Osteoblast (primary cell): ENCODE measurements at places on chromosomes 1 and 21. TPM values are rescaled to one million over a fixed set of nuclear protein-coding genes. Genes with fewer than 3 reads are reported as not detected.

DNA sequence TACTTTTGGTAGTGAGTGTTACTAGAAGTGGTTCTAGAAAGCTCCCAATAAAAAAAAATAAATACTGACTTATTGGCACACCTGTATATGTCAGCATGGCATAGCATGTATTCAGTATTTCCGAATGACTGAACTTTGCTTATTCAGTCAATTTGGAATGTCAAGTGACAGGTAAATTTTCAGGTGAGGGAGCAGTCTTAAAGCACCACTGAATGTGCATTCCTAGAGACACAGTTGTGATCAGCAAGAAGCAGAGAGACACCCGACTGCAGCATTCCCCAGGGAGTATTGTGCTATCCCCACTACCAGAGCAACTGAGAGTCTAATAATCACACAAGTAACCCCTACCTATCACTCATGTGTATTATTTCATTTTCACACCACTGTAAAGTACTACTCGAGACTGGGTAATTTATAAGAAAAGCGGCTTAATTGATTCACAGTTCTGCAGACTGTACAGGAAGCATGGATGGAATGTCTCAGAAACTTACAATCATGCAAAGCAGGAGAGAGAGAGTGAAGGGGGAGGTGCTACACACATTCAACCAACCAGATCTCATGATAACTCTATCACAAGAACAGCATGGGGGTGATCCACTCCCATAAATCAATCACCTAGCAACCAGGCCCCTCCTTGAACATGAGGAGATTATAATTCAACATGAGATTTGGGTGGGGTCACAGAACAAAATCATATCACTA lies 201.5 kb downstream of the TBX15 start:
- DNase-seq: no peak

- DNase-seq: no peak
Observed at GRCh38 chr21:32082466-32082865, 196.4 kb downstream of the MIS18A start.

GRCh38 chr1:10286244-10286643 lies 75.9 kb downstream of the KIF1B start:
- peak; percentile 49 for DNase-seq

DNA sequence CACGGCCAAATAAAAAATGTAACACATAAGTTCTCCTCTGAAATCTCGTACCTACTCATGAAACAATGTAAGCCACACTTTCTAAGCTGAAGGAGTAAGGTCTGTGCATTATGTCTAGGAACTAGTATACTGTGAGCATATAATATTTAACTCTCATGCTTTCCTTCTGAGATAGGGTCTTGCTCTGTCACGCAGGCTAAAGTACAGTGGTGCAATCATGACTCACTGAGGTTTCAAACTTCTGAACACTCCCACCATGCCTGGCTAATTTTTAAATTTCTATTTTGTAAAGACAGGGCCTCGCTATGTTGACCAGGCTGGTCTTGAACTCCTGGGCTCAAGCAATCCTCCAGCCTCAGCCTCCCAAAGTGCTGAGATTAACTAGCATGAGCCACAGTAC lies 71.3 kb downstream of the AHCTF1 start:
- DNase-seq: no peak

- peak; percentile 87 for DNase-seq
Observed at GRCh38 chr1:236904892-236905741, 99.1 kb downstream of the MT1HL1 start.

DNA sequence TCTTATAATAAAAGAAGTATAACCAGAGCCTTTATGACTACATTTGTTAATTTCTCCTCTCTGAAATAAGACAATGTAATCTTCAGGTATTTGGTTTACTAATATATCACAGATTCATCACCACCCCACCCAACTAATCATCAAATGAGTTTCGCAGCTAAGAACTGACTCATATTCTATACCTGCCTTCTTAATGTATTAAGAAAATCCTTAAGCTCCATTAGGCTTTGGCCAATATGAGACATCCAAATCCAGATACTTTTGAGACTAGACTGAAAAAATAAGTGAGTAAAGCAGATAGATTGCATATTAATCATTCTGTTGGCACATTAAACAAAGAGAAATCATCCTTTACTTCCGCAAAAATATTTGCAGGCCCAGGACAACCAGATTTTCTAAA lies 18.7 kb upstream of the FMO2 start:
- DNase-seq: no peak

DNA sequence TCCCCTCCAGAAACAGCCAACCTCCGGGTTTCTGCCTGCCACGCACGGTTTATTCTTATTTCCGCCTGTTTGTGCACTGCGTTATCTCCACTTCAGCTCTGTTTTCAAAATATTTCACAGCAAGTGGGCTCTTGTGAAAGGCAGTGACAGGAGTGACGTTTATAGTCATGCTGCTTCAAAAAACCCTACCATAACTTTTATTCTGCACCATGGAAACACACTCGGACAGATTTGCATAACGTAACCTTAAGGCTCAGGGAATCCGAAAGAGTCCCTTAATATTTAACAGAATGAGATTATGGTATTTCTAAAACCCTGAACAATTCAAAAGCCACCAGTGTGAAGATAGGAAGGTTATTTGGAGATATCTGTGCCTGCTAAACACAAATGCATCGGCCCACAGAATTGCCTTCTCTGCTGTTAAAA lies 782 bp upstream of the SDE2 start:
- peak; percentile 82 for DNase-seq

GRCh38 chr1:156012051-156012817 lies 8.5 kb downstream of the SSR2 start:
- DNase-seq: peak; percentile 73

GRCh38 chr1:234702342-234703000 lies 92.5 kb upstream of the IRF2BP2 start:
- DNase-seq: peak; percentile 78

GRCh38 chr21:18529254-18529653 lies 125.7 kb upstream of the TMPRSS15 start:
- DNase-seq: no peak

- peak; percentile 8 for DNase-seq
Observed at GRCh38 chr1:116433275-116434257, 60.5 kb downstream of the ATP1A1 start.

- DNase-seq: no peak
Observed at GRCh38 chr1:172544481-172545104, 11.6 kb downstream of the SUCO start.

DNA sequence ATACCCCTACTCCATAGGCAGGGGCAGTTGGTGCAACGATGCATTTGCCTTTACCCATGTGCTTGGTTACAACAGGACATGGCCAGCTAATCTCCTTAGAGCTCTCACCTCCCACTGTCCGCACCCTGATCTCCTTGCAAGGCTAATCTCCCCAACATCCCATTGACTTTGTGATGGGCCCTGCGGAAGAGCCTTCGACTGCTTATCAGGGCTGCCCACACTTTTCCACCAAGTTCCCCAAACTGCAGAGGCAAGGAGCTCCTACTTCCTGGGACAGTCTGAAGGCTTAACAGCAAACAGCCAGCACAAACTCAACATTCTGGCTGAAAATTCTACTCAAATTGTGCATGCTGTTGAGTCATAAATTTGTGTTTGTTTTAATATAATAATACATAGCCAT lies 36.0 kb downstream of the C1orf94 start:
- DNase-seq: no peak

DNA sequence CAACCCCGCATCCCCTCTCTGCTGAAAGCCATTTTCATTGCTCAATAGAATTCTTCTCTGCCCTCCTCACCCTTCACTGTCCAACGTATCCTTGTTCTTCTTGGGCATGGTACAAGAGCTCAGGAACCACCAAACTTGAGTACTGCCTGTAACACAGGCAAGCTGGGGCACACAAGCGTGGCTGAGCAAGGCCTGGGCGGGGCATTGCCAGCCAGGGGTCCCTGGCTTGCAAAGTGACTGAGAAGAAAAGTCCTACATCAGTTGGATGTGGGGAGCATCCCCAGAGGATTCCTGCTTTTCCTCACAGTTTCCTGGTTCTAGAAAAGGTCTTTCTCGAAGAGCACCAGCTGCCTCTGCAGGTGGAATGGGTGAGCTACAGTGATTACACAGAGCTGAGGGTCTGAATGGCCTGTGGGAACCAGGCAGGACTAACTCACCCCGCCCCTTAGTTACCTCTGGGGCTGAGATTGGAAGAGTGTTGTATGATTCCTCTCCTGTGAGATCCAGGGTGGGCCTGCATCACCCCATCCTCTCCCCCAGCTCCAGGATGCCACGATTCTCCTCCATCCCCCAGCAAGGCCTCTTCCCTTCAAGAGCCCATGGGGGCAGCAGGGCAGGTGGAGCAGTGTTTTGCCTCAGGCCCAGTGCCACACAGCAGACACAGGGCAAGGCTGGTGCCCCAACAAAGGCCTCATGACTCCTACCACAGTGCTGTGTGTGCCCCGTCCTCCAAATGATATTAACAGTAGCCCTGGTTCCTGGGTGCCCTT lies 121.9 kb downstream of the MATN1 start:
- DNase-seq: no peak

DNA sequence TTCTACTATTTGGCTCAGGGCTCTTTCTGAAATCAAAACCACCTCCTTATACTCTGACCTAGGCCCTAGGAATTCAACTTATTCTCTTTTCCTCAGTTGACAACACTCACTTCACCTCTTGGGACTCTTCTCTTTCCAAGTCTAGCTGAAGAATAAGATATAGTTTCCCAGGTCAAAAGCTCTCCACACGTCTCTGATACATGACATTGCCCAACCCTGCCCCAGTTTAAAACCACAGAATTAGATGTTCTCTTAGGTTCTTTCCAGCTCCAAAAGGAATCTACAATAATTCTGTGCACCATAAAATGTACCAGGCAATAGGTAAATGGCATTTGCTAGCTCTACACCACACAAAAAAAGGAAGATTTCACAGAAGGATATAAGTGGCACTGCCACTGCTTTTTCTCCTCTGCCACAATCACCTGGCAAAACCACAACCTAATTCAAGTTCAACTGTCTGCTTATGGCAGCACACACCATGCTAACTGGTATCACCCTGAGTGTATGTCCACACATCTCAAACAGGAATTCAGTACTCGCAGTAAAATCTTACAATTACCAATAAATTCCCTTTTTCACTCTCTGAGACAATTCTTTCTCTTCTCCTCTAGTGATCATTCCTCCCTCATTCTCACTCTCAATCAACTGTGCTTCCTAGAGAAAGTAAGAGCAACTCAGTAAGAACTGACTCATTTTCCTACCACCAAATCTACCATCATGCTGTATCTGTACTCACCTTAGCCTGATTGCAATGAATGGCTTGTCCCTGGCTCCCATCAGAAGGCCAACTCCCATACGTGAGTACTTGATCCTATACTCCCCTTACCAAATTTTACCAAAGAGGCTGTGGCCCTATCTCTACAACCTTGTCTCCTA lies 27.3 kb downstream of the ZBTB8OS start:
- peak; percentile 76 for DNase-seq

DNA sequence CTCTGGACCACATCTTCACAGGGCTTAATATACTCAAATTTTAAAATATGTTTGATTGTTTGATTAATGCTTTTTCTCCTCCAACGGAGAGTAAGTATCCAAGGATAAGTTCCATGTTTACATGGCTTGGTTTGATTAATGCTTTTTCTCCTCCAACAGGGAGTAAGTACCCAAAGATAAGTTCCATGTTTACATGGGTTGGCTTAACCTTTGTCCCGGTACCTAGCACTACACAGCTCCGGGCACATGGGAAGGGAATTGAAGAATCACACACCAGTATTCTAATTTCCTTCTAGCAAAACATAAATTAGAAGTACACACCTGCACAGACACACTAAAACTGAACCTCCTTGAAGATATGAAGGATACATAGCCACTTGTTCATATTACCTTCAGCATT lies 77.5 kb downstream of the ARID4B start:
- no peak for DNase-seq

GRCh38 chr1:156194300-156194652 lies 372 bp downstream of the SLC25A44 start:
- peak; percentile 91 for DNase-seq

- DNase-seq: no peak
Observed at GRCh38 chr21:43943512-43944077, 68.5 kb upstream of the TRAPPC10 start.

DNA sequence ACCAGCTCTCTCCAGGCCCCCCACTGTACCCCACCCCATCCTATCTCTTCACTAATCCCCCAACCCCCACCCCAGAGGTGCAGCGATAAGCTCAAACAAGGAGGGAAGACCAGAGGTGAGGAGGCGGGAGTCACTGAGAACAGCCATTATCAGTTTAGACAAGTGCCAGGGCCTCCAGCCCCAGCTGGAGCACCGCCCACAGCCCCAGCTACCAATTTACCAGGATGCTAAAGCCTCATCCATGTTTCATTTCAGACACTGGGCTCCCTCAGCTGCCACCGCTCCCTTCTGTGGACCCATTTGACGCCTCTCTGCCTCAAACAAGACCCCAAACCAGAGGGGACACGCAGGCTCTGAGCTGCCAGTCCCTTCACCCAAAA lies 80.6 kb downstream of the DISP3 start:
- DNase-seq: no peak

- no peak for DNase-seq
Observed at GRCh38 chr1:244409701-244410100, 42.0 kb downstream of the ADSS2 start.

Gene LMOD1
- 17.1 and 21.7 TPM in 2 replicates for total RNA-seq

Gene BTBD19
- 21.4 and 23.6 TPM in 2 replicates for total RNA-seq

Gene MXRA8
- total RNA-seq: 689 and 735 TPM in 2 replicates

Gene MSH4
- total RNA-seq: under 0.01 and 0.29 TPM in 2 replicates

Gene TMEM240
- total RNA-seq: 1.8 and 2.7 TPM in 2 replicates

Gene PM20D1
- 0.29 TPM in 1 of 2 replicates, not detected in the other for total RNA-seq

Gene CACHD1
- 5.1 and 6.8 TPM in 2 replicates for total RNA-seq

Gene RNF187
- total RNA-seq: 46.0 and 52.5 TPM in 2 replicates

Gene ZCCHC17
- total RNA-seq: 25.9 and 30.4 TPM in 2 replicates

Gene LAMTOR2
- total RNA-seq: 36.6 and 40.1 TPM in 2 replicates

Gene SDCCAG8
- 42.7 and 63.9 TPM in 2 replicates for total RNA-seq

Gene SKI
- total RNA-seq: 48.9 TPM in 2 replicates

Gene MATN1
- under 0.01 TPM in 1 of 2 replicates, not detected in the other for total RNA-seq
